Vagina (tissue), 2 donors: ENCODE measurements at places on chromosomes 7 and 10. TPM values are rescaled to one million over a fixed set of nuclear protein-coding genes. Genes with fewer than 3 reads are reported as not detected.
A peak's percentile ranks its signal among the peaks of the same experiment; 100 is the strongest.

The MRLN gene
- total RNA-seq: not detected

The GRM3 gene
- total RNA-seq: not detected

The TCAF2 gene
- 9.1 TPM for total RNA-seq

The GIMAP4 gene
- 25.3 TPM for total RNA-seq

The BHLHA15 gene
- total RNA-seq: not detected

The LIPN gene
- total RNA-seq: not detected

DNA sequence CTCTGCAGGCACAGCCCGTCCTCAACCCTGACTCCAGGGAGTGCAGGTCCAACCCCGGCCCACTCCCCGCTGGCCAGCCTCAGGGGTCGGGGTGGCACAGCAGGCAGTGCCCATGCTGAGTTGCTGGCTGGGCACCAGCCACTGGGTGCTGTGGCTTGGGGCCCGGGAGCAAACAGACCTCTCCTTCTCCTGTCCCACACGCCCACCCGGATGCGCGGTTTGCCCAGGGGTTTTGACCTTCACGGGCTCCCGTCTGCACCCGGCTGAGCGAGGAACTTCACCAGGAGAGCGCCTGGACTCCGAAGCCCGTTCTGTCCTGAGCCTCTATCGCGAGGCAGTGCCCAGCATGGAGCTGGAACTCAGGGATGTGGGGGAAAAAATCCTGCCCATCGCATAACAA is 2.6 kb upstream of the GRIFIN start:
- DNase-seq: no peak

GRCh38 chr7:42742318-42742717 is 169.6 kb downstream of the C7orf25 start:
- DNase-seq: no peak

DNA sequence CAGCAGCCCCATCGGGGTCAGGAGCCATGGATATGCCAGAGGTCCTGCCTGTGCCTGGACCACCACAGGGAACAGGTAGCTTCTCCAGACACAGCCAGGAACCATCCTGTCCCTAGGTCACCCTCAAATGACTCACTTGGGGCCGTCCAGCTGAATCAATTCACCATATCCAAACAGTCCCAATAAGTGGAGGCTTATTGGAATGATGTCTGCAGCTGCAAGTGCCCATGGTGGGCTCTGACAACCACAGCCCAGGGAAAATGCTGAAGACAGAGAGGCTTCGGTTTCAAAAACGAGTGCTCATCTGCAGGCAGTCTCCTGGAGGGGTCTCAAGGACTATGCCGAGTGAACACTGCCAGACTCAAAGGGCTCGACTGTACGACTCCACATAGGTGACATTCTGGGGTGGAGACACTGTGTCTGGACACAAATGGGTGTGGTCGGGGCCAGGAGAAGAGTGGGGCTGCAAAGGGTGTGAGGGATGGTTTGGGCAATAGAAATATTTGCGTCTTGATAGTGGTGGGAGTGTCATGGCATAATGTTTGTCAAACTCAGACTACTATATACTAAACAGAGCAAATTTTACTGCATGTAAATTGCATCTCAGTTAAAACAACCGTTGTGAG is 204.8 kb downstream of the TNS3 start:
- DNase-seq: no peak

- DNase-seq: no peak
These were observed 79.5 kb downstream of the PAX2 start for GRCh38 chr10:100824886-100825285.

- no peak for DNase-seq
These were observed 75.1 kb upstream of the PTPRZ1 start for GRCh38 chr7:121797657-121798452.

- DNase-seq: no peak
These were observed 35.5 kb downstream of the GRIFIN start for GRCh38 chr7:2440608-2441245.

- peak; percentile 54 for DNase-seq
These were observed 102.7 kb downstream of the GRID1 start for GRCh38 chr10:86263907-86264306.

DNA sequence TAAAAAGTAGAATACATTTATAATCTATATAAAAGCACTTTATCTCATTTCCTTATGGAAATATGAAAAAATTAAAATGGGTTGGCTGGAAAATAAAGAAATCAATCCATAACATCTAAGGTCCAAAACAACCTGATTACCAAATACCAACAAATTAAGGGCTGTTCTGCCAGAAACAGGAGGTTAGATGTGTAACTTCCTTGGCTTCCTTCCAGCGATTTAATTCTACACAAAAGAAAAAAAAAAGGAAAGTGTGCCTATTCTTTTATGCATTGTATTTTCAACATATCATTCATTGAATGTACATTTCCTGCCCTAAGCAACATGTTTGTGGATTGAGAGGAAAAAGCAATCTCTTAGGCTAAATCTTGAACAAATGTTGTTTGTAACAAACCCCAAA is 36.2 kb upstream of the USP6NL start:
- no peak for DNase-seq

- DNase-seq: no peak
These were observed 75.0 kb upstream of the ADAM12 start for GRCh38 chr10:126463286-126463685.
